NCI-H1048 (cell line): ENCODE measurements at places on chromosomes 12 and 14.

GRCh38 chr12:20097626-20098025 lies 270.7 kb upstream of the PDE3A start:
- no peak for DNase-seq

- no peak for DNase-seq
These were observed 932.3 kb downstream of the FLRT2 start for GRCh38 chr14:86462193-86462753.

DNA sequence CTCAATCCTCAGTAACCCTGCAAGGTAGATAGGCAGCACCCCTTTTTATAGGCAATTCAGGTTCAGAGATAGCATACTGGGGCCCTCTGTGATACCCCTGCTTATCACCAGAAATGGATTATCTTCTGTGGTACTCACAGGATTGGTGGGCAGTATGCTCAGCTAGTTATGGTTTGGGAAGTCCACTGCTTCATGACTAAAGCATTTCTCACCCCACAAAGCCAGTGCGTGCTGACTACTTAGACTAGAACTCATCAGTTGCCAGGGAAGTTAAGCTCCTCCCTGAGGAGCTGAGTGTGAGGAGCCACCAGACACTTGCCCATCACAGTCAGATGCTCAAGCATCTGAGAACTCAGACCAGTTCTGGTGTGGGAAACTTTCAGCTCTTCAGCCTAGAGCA lies 76.3 kb downstream of the SCAF11 start:
- no peak for DNase-seq

GRCh38 chr14:104220215-104221070 lies 82.1 kb downstream of the KIF26A start:
- no peak for DNase-seq

DNA sequence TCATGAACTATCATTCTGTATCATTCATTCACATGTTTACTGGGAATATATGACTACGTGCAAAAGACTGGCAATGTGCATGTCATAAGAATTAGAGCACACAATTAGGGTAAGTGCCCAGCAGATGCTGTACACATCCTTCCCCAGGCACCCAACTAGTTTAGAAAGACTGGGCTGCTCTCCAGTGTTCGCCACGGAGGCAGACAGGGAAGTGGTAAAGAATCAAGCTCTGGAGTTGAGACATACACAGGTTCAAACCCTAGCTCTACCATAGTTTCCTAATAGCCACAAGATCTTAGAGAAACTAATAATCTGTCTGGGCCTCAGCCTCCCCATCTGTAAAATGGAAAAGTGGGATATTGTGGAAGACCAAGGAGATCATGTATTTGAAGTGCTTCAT lies 6.8 kb downstream of the TMCC3 start:
- DNase-seq, result no peak

GRCh38 chr12:131409211-131409610 lies 301.7 kb upstream of the SFSWAP start:
- no peak for DNase-seq

- DNase-seq, result no peak
These were observed 220.0 kb downstream of the RAD51B start for GRCh38 chr14:68039593-68039992.

GRCh38 chr14:77322250-77322902 lies 1.5 kb downstream of the GSTZ1 start:
- DNase-seq, result no peak

DNA sequence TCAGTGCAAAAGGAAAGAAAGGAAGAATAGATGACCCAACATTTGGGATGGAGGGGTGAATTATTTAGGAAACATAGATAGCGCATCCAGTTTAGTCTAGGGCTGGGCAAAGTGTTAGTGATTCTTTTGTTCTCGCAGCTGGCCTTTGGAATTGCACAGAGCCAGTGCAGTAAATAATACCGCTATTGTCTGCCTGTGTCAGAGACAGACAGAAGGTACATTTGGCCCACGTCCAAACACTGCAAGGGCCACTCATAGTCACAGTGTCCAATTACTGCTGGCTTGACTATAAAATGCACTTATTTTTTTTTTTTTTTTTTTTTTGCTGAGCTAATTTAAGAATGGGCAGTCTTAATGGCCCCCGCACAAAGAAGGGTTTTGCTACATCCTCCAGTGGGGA lies 638.6 kb downstream of the BCL11B start:
- DNase-seq, result no peak

GRCh38 chr12:29537298-29537697 lies 39.8 kb upstream of the OVCH1 start:
- DNase-seq, result no peak

DNA sequence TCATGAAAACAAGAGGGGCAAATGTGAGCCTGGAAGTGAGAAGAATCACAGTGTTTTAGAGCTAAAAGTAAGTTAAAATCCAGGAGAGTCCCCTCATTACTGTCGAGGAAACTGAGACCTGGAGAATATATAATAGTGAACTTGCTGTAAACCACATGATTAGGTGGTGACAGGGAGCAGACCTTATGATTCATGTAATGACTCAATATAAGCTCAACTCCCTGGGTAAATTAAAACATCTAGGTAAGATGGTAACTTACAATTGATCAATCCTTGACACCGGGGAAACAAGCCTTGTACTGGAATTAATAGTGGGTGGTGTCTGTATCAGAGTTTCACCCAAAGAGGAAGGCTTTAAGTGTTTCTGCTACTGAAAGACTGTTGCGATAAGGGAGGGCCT lies 269.3 kb downstream of the SNAPC1 start:
- no peak for DNase-seq

GRCh38 chr12:54858562-54858961 lies 4.2 kb downstream of the MUCL1 start:
- no peak for DNase-seq

- DNase-seq, result no peak
These were observed 13.2 kb upstream of the OVCH1 start for GRCh38 chr12:29510591-29511185.

- DNase-seq, result no peak
These were observed 156.3 kb downstream of the DPF3 start for GRCh38 chr14:72737560-72737943.

DNA sequence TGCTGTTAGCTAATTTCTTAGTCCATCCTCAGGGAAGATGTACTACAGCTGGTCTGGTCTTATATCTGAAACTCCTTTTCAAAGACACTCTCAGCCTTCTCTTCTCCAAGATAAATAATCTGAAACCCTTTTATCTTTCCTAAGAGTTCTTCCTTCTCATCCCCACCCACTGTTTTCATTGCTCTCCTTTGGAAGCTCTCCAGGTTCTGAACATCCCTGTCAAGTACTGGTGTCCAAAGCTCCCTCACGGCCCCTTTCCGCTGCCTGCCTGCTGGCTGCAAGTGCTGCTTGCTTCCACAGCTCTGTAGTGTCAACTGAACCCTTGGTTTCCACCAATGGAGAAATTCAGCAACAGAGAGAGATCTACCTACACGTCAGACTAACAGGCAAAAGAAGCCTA lies 6.6 kb upstream of the SLC6A13 start:
- DNase-seq, result no peak

DNA sequence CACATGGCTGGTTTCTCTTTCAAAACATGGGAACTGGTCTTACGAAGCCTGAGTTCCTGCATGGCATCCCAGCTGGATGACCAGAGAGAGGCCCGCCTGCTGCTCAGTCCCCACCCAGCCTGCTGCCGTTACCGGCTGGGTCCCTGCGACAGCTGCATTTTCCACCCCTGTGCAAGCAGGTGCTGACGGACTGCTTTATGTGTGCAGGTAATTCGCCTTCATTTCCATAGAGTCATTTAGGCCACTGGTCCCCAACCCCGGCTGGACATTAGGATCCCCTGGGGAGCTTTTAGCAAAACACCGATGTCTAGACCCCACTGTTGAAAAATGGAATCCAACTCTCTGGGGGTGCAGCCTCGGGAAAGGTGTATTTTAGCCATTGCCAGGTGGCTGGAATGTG lies 51.9 kb downstream of the RBM19 start:
- no peak for DNase-seq

- no peak for DNase-seq
These were observed 2.4 kb upstream of the DGLUCY start for GRCh38 chr14:91111443-91111842.

GRCh38 chr14:70962935-70963334 lies 55.7 kb downstream of the PCNX1 start:
- DNase-seq, result no peak

- no peak for DNase-seq
These were observed 12.3 kb upstream of the CHPT1 start for GRCh38 chr12:101685092-101685491.

GRCh38 chr12:71439613-71440344 lies at the start of gene LGR5:
TSS of gene LGR5 (plus strand) at chr12:71439798. CDS start at chr12:71440081, 283 bp downstream.
- DNase-seq, result no peak

- no peak for DNase-seq
These were observed 40.0 kb upstream of the TESC start for GRCh38 chr12:117139025-117139717.

- no peak for DNase-seq
These were observed 13.7 kb upstream of the ZNF385A start for GRCh38 chr12:54398218-54398617.

DNA sequence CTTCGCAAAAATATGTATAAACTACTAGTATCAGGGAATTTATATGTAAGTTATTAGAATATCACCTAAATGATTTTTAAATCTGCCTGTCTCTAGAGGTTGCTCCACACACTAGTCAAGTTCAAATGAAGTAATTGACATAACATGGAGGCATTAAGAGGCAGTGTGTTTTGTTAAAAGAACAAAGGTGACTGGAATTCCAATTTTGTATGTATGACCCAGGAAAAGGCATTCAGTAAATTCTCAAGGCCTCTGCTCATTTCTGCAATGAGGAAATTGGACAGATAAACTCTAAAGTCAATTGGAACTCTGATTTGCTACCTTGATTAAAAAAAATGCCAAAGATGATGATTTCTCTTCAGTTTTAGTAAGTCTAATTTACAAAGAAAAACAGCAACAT lies 117.1 kb downstream of the NAV3 start:
- DNase-seq, result no peak

- no peak for DNase-seq
These were observed 16.7 kb upstream of the ZDHHC22 start for GRCh38 chr14:77158175-77158881.

GRCh38 chr12:122963941-122964265 lies 2.4 kb downstream of the ABCB9 start:
- DNase-seq, result no peak

- DNase-seq, result no peak
These were observed 253.1 kb downstream of the BCAT1 start for GRCh38 chr12:24695657-24696329.

DNA sequence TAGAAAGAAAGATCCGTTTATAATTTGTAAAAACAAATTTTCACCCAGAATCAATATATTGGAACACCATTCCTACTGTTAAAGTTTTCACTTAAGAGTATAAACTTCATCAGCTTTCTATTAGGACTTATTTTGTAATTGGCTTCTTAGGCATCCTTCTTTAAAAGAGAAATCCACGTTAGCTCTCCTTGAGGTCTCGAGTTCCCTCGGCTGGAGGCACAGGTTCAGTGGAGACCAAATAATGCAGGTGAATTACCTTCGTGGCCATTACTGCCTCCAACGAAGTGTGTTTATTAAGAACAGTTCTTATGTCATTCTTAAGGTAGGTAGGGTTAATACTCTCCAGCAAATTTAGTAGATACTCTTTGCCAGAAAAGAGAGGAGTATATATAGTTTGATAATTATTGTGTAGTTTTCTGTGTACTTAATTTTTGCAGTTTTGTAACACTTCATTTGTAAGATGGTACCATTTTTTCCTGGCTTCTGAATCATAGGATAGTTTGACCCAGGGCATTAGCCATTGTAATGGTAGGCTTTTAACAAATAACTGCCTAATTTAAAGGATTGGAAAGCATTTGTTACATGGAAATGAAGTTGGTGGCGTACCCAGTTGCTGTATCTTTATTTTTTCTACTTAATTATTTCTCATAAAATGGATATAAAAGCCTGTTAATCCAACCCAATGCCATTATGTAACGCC lies 2.2 kb downstream of the CALM1 start:
- DNase-seq, result no peak

DNA sequence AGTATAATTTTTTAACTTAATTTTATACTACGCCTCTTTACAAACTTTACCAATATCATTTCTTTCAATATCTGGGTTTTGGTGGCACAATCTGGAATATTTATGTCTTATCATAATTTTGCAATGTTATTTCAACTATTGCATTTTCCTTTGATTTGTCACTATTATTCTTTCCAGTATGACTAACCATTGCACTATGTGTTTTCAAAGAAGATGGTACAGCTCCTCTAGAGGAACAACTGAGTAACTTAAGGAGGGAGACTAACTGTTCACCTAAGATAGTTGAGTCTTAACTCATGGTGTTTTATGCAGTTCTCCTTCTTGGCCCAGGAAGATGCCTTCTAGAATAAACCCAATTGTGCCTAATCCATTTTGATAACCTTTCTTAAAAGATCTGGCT lies 60.5 kb upstream of the KIF21A start:
- DNase-seq, result no peak

- DNase-seq, result no peak
These were observed 34.5 kb downstream of the ELK3 start for GRCh38 chr12:96228566-96229248.

- no peak for DNase-seq
These were observed 64.5 kb upstream of the VASH1 start for GRCh38 chr14:76696791-76697190.

DNA sequence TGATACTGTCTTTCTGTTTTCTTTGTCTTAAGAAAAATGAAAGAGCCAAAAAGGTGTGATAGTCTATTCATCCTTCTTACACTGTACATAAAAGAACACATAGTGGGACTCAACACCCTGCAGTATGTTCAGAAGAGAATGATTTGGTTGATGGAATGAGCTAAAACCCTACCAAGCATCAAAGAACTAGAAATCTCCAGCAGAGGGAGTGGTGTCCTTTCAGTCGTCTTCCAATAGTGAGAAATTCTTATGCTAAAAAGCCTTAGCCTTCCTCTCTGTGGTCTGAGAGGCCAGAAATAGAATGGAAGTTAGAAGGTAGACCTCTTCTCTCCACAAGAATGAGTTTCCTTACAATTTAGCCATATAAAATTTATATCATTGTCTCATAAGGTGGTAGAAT lies 393.4 kb upstream of the SEL1L start:
- no peak for DNase-seq

DNA sequence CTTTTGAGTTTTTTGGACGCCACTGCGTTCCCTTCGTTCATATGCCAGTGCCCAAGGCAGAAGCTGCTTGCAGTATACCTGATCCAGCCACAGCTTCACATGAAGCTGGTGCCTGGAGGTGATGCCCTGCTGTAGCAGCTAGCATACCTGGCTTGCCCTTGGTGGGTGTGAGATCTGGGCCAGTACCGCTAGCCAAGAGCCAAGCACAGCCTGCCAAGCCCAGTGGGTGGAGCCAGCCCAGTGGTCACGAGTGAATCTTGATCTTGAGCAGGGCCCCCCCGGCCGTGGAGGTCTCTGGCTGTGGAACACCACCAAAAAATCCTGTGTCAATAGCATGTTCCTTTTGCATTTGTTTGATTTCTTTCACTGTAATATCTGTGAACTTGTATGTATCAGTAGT lies 7.3 kb upstream of the M6PR start:
- no peak for DNase-seq

GRCh38 chr14:33948869-33949408 lies 1.9 kb downstream of the EGLN3 start:
- no peak for DNase-seq
